ENCODE measurements at places on chromosomes 5 and 9.

GRCh38 chr5:77843570-77844372, 67.6 kb upstream of the TBCA start:
- no peak for DNase-seq

DNA sequence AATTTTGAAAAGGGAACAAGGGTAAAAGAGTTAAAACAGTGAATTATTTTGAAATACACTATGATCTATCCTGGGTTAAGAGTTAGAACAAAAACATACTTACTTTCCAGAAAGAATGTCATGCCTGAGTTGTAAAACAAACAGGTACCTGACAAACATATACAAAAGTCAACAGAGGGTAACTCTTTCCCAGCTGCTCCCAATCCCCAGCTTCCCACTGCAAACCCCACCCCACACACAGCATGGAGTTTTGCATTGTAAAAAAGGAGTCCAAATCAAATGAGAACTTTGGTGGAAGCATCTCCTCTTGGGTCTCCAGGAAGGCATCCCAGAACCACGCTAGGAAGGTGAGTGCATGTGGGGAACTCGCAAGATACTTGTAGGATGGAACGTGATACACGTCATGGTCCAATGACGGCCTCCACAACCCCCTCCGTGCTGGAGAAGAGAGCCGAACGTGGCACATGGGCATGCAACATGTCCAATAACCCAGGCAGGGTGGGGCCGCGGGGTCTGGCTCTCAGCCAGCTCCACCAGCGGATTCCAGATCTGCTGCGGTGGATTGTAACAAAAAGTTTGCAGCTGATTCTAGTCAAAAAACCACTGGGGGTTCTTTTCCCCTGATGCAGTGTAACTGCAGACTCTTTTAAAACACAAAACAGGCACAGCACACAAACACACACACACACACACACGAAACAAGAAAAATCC, 55.8 kb downstream of the EPB41L4B start:
- no peak for DNase-seq

DNA sequence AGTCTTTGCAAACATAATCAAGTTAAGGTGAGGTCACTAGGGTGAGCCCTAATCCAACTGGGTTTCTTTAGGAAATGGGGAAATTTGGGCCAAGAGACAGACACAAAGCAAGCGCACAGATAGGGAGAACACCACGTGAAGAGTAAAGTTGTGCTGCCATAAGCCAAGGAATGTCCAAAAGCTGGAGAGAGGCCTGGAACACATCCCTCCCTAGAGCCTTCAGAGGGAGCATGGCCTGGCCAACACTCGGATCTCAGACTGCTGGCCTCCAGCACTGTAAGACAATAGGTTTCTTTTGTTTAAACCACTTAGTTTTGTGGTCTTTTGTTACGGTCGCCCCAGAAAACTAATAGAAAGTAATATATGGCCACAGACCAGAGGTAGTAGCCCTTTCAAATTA, 8.1 kb upstream of the ROR2 start:
- DNase-seq, result no peak

- DNase-seq, result no peak
Observed at GRCh38 chr9:136077491-136077890, 17.6 kb downstream of the NACC2 start.

DNA sequence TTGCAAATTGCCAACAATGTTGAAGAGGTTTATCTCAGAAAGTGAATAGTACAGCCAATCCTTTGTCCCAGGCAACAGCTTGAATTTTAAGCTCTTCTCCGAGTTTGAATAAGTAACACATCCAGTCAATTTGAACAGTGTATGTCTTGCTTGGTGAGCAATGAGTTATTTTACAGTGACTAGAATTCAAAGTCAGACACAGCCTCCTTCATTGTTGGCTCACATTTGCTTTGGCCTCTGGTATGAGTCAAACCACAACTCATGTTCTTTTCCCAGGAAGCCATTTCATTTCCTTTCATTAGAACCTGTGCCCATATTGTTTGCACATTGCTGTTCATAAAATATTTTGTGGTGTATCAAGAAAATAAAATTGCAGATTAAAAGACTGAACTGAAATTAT, 622.0 kb upstream of the DAB2 start:
- no peak for DNase-seq

Data from NCI-H1930 (cell line).